ENCODE measurements at places on chromosomes 11 and 22.

DNA sequence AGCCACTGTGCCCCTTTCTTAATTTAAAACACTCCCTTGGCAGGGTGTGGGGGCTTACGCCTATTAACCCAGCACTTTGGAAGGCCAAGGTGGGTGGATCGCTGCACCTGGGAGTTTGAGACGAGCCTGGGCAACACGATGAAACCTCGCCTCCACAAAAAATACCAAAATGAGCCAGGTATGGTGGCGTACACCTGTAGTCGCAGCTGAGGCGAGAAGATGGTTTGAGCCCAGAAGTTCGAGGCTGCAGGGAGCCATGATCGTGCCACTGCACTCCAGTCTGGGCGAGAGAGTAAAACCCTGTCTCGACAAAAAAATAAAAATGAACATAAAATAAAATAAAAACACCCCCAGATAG is 45.0 kb downstream of the LINC01488 start:
- DNase-seq: no peak

GRCh38 chr11:8826901-8827560 is 84.0 kb upstream of the AKIP1 start:
- DNase-seq: no peak

- DNase-seq: no peak
These were observed 28.3 kb downstream of the SLC1A2 start for GRCh38 chr11:35390737-35391682.

DNA sequence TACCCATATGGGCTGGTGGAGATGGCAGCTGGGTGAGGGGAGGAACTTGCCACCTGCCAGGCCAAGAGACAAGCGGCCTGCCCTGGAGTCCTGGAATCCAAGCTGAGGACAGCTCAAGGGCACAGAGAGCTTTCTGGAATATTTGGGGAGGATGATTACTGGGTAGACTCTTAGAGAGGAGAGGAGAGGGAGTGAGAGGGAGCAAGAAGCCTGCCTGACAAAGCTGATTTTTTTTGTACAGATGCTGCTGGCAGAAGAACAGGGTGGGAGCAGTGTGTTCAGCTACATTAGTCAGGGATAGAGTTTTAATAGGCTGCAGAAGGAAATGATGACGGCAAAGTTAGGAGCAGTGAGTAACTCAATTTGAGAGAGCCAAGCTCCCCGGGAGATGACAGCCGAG is 299.3 kb downstream of the NXPE2 start:
- DNase-seq: no peak

DNA sequence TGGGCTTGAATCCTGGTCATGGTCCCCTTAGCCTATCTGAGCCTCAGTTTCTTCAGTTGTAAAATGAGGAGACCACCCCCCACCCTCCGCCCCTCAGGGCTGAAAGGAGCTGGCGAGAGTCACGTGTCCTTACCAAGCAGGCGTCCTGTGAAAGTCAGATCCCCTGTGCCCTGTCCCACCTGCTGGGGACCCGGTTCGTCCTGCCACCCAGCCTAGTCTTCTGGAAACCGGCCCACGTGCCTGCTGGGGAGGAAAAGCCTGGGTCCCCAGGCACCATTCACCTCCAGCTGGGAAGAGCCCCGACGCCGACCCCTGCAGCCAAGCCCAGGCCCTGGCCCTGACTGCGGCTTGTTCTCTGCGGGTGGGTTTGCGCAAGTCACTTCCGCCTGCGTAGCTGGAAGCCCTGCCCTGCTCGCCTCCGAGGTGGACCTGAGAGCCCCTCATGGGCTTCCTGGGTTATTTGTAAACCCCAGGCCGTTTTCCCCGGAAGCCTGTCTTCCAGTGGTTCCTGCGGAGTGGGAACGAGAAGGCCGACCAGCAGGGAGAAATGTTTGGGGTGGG is 679 bp upstream of the SSH3 start:
- no peak for DNase-seq

- no peak for DNase-seq
These were observed 33.6 kb downstream of the TRMU start for GRCh38 chr22:46368871-46369715.

DNA sequence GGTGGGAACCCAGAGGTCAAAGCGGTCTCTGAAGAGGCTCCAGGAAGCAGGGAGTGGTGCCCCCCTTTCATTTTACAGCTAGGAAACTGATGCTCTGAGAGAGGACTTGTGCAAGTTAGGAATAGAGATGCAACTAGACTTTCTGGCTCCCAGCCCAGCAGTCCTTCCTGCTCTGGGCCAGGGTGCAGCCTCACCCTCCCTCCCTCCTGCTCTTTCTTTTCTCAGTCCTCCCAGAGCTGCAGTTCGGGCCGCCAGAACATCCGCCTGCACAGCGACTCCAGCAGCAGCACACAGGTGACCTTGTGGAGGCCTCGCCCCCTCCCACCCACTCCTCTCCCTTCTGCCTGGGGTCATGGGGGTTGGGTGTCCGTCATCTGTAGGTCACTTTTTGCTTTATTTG is 51.5 kb downstream of the LHFPL7 start:
- no peak for DNase-seq

- no peak for DNase-seq
These were observed 4.4 kb downstream of the RPS19BP1 start for GRCh38 chr22:39528080-39528661.

DNA sequence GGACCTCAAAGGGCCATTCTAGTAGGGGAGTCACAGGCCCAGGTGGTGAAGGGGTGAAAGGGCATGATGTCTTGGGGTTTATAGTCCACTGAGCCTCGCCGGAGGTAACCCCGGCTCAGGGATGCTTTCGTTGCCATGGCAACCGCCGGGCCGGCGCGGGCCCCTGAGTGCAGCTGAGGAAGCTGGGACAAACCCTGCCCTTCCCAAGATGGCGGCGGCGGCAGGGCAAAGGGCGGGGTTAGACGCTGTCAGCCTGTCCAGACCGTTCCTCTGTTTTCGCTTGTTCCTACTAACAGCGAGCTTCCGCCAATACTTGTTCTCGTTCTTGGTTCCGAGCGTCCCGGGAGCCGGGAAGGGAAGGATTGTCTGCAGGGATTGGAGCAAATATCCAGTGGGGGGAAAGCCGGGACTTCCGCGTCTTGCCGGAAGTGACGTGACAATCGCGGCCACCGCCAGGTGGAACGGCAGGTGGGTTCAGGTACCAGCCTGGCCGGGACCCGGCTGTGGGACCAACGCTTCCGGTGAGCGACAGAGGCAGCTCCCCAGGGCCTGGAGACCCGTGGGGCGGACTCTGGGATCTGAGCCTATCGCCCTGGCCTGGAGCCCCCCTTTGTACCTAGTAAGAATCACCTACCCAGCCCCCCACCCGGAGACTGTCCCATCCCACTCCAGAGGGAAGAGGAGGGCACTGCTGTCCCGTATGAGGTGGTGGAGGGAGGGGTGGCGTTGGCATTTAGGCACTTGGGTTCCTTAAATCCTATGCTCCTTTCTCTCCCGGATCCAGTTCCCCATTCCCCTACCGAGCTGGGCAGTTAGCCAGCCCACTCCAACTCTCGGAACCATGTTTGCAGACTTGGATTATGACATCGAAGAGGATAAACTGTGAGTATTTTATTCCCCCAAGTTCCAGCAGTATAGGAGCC is at the start of gene PICK1:
TSS of gene PICK1 (plus strand) at position 436 of the 923 bp plus-strand sequence. CDS start at position 842, 406 bp downstream.
- DNase-seq: peak; percentile 49

DNA sequence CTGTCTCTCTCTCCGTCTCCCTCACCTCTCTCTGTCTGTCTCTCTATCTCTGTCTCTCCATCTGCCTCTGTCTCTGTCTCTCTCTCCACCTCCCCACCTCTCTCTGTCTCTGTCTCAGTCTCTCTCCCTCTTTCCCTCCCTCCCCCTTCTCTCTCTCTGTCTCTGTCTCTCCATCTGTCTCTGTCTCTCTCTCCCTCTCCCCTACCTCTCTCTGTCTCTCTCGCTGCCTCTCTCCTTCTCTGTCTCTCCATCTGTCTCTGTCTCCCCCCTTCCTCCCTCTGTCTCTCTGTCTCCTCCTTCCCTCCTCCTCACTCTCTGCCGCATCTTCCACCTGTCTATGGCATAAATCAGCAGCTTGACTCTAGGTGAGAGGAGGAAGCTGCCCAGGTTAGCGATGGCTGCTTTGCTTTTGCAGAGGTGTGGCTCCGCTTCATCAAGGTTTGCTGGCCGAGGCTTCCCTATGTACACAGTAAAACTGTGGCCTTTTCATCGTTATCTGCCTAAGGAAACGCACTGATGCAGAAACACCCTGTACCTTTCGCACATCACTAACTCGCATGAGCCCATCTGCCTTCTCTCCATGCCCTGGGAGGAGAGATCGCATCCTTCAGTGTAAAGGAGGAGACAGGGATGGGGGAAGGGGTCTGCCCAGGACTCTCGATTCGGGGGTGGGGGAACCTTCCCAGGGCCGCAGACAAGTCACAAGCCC is 44.5 kb downstream of the ANO1 start:
- DNase-seq: no peak

GRCh38 chr11:44550123-44550522 is 15.3 kb upstream of the CD82 start:
- no peak for DNase-seq

DNA sequence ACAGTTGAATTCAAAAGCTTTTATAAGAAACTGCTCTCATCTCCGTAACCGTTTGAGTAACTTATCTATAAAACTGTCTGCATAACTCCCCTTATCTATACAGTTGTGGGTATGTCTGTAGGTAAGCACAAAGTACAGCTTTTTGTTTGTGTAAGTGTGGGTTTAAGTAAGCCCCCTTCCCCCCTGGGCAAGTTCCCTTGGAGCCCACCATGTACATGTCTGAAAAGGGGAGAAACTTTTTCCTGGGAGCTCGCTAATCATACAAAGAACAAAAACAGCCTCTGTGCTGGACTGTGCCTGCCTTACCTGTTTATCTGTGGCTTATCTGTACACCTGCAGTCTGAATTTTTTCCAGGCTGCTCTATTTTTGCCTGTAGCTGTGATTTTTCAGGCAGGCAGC is 36.3 kb upstream of the TMEM45B start:
- DNase-seq: no peak

DNA sequence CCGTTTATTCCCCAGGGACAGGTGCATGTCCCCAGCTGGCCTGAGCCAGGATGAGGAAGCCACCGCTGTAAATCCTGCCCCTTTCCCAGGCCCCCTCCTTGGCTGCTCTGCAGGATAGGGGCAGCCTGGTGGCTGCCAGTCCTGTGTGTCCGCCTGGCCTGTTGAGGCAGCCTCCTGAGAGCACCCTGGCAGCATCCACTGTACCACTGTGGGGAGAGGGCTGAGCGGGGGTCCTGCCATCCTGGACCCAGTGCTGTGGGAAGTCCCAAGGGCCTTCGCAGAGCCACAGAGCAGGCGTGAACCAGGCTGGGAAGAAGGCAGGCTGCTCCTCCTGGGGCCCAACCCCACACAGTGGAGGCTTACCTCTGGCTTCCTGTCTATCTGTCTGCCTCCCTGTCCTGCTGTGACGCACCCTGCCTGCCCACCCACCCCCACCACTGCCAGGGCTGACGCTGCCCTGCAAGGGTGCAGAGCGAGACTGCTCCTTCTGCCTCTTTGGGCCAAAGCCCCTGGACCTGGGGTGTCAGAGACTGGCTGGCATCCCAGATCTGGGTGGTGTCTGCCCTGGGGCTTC is 8.4 kb downstream of the KCTD17 start:
- DNase-seq: no peak

- no peak for DNase-seq
These were observed 27.1 kb upstream of the ACR start for GRCh38 chr22:50710886-50711285.

- no peak for DNase-seq
These were observed 13.1 kb upstream of the PDE2A start for GRCh38 chr11:72687326-72687725.

GRCh38 chr22:27422442-27422841 is 379.1 kb downstream of the MN1 start:
- DNase-seq: no peak

DNA sequence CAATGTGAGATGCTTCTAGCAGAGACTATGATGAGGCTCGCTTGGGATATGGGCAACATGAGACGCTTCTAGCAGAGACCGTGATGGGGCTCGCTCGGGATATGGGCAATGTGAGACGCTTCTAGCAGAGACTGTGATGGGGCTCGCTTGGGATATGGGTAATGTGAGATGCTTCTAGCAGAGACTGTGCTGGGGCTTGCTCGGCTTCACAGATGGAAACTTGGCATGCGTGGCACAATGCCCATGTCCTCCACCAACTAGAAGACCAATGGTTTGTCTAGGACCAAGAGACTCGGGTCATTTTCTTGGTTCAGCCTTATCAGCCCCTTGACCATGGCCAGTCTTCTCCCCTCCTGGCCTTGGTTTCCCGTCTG is 7.1 kb downstream of the MYEOV start:
- DNase-seq: no peak

- no peak for DNase-seq
These were observed 61.9 kb downstream of the EHF start for GRCh38 chr11:34682825-34683224.

DNA sequence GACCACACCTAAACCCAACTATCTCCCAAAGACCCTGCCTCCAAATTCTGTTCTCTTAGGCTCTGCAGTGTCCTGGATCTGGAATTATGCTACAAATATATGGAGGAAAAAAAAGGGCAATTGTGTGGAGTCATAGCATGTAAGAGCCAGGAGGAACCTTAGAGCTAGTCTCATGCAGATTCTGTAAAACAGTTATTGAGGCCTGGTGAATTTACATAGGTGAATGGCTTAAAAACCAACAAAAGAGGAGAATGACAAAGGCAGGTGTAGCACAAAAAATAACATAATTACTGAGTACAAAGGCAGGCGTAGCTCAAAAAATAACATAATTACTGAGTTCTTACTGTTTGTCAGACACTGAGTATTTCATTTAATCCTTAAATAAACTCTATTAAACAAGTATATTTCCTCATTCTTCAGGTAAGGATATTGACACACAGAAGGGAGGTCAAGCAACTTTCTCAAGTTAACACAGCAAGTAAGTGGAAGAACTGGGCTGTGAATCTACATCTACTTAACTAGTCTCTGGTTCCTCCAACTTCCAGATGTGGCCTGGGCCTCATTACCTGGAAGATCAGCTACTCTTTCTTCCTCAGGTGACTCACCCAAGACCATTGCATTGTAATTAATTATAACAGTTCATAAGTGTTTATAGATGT is 938.9 kb upstream of the TENM4 start:
- no peak for DNase-seq

GRCh38 chr11:98056945-98057344 is 963.8 kb upstream of the CNTN5 start:
- DNase-seq: no peak

DNA sequence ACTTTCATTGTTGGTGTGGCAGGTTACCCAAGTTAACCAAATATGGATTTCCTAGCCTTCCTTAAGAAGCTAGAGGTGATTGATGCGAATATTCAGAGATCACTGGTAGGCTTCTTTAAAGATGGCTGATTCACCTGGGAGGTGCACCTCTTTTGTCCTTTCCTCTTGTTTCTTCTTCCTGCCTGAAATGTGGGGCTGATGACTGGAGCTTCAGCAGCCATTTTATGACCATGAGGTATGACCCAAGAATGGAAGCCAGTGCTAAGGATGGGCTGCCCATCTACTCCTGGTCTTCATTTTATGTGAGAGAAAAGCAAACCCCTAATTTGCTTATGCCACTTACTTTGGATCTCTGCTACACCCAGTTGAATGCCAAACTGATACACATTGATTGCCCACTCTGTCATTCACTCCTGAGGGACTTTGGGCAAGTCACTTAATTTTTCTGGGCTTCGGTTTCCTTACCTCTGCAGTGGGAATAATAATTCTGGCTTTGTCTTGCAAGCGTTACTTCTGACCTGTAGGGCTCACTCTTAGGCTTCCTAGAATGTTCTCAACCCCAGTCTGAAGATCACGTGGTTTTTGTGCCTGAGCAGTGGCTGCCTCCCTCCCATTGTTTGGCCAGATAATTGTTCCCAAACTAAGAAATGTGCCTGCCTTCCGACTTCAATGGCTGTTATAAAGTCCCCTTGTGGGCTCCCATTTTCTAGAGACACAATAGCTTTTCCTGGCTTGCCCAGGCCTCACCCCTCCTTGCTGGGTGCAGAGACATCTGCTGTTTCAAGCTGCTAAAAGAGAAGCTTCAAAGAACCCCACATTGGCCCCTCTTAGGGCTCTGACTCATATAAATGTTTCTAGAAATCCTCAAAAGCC is 243.1 kb downstream of the ST3GAL4 start:
- no peak for DNase-seq
